ENCODE measurements at places on chromosomes 6 and 20.

- DNase-seq: peak; percentile 66
These were observed 332.8 kb downstream of the CDH4 start for GRCh38 chr20:61584851-61585250.

DNA sequence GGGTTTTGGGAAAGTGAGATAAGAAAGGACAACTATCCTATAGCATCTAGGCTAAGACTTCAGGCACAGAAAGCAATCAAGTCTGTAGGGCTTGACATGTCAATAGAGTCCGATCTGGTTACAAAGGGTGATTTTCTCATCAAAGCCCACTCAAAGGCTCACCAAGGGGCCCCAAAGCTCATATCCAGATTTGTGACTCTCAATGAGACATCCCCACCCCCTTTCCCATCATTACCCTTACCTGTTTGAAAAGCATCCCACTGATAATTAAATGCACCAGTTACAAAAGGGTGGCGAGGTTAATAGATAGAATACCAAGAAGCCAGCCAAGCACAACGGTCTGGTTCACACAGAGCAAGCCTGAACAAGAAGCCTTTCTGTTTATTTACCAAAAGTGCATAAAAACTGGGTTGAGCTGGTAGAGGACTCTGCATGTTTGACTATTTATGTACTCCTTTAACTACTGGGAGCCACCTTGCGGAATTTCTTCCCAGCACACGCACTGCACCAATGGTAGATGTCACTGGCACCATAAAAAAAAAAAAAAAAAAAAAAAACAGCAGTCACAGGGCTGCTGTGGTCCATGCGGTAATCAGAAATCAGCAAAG lies 6.1 kb downstream of the JAG1 start:
- no peak for DNase-seq

DNA sequence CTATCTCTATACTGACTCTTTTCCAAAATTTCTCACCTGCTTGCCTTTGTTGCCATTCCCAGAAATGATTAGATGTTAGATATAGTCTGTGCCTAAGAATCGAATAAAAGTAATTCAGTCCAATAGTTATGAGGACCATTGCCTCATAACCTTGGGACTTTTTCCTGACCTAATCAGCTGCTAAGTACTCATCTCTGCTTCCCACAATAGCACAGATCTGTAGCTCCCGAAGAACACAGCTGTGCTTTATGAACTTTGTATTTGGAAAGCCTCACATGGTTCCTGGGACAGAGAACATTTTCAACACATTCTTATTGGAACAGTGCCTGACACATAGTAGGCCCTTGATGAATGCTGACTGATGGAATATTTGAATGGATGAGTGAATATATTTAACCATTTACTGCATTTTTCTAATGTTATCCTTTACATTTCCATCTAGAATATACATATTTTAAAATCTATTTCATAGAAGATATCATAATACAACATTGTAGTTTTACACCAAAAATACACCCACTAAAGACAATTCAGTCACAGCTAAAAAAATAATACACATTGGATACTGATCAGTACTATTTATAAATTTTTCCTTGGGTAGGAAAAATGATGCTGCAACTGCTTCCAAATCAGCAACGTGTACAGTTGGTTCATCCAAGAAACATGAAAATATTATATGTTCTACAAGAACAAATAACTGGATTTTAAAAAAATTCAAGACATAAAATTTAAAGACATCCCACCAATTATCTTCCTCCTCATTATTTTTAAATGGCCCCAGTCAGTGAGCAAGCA lies 53.9 kb downstream of the HS3ST5 start:
- no peak for DNase-seq

DNA sequence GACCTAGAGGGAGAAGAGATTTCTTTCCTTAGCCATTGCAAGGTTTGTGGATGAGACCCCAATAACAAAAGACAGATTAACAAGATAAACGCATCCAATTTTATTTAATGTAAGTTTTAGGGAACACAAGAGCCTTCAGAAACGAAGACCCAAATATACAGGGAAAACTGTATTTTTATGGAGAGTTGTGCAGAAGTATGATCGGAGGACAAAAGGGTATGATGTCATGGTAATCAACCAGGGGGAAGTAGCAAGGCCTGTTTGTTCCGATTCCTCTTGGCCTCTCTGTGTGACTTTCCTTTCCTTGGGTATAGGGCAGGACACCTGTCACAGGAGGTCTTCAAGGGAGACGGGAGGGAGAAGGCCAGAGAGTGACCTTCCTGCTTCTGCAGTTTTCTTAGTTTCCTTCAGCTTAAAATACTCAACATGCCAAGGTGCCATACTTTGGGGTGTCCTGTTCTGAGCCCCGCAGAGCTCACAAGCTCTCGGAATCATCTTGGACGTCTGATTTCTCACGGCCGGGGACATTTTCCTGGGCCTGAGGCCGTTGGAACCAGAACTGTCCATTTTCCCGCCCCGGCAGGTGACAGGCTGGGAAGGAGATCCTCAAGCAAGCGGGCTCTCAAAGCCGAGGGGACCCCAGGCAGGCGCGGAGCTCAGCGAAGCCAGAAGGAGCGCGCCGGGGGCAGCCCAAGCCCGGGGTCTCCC lies 21.7 kb downstream of the TMC2 start:
- DNase-seq: no peak

- DNase-seq: no peak
These were observed 14.5 kb upstream of the SIRPG start for GRCh38 chr20:1671891-1672669.

DNA sequence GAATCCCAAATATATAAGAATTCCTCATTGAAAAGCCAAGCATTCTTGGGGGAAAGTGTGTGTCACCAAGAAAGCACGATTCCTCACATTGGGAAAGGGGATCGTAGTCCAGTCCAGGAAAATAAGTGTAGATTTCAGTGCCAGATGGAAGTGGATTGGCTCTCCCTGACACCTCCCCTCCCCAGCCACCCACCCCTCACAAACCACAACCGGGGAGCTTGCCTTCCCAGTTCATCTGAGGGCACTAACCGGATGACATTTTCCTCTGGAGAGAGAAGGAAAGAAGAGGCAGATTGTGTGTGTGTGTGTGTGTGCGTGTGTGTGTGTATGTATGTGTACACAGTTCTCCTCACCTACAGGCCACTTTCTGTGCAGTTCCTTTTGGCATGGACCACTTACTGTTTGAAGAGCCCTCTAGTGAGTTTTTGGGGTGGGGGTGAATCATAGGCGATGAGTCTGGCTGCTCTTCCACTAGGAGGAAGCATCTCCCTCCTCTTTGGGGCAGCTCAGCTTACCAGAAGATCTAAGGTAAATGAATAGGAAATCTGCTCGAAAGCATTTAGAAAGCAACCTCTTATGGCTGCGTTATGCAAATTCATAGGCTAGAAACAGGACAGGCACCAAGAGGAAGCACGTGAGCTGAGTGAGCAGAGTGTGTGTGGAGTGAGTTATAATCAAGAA lies 20.8 kb downstream of the DAAM2 start:
- no peak for DNase-seq

DNA sequence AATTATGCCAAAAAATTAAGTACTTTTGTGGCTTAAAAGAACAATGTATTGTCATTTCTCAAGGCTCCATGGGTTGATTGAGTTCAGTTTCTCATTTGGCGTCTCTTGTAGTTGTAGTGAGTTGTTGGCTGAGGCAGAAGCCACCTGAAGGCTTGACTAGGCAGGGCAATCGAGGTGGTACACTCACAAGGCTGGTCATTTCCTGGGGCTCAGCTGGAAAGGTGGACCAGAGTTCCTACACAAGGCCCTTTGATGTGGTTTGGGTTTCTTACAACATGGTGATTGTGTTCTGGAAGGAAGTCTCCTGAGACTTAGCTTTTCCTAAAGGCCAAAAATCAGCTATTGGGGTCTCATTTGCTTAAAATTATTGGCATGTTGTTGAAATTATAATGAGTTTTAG lies 22.6 kb downstream of the MAS1 start:
- no peak for DNase-seq

- DNase-seq: no peak
These were observed 59.4 kb downstream of the TMEM242 start for GRCh38 chr6:157263881-157264397.

DNA sequence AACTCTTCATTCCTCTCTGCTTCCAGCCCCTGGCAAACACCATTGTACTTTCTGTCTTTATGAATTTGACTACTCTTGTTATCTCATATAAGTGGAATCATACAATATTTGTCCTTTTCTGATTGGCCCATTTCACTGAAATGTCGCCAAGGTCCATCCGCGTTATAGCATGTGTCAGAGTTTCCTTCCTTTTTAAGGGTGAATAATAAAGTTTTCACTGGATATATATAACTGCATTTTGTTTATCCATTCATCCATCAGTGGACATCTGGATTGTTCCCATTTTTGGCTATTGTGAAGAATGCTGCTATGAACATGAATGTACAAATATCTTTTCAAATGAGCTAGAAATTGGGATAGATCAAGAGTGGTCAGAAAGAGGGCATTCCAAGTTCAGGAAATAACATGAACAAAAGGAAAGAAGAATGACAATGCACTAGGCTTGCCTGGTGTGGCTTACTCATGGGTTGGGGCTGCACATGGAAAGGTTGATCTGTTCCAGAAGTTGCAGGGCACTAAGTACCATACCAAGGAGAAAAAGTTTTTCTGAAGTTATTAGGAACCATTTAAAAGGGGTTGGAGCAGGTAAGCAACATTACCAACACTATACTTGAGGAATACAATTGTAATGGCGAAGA lies 10.0 kb upstream of the L3MBTL3 start:
- DNase-seq: no peak

GRCh38 chr20:54633374-54634355 lies 158.3 kb downstream of the DOK5 start:
- no peak for DNase-seq

GRCh38 chr6:125004198-125004597 lies 42.0 kb downstream of the RNF217 start:
- DNase-seq: peak; percentile 25

- DNase-seq: no peak
These were observed 84.3 kb downstream of the PFDN4 start for GRCh38 chr20:54292185-54292584.

DNA sequence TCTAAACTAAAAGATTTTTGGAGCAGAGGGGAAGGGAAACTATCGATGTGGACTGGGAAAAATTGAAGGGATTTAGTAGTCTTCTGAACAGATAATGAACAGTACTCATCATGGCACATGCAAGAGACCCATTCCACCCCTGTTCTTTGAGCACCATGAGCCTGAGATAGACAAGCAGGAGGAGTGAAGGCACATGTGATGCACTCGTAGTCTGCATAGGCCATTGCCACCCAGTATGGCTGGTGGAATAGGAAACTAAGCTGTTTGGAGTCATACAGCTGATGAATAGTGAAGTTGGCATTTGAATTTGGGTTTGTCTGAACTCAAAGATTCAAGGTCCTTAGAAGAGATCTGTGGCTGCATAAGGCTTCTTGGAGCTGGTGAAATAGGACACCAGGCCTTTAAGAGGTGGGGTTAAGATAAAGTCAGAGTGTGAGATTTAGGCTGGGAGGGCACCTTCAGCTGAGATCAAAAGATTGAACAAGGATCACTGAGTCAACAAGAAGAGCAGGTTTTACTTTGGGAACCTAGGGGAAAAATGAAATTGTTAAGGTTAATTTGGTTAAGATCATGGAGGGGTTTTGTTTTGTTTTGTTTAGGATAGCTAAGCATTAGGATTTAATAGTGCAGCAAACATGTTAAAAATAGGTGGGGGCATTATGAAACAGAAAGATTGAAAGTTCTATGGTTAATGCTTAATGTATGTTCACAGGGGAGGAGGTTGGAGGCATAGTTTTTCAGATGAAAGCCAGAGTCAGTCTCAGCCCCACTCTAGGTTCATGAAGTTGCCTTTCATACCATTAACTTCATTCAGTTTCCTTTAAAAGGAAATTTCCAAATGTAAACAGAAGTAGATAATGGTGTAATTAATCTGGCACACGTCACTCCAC lies 148.8 kb downstream of the ARID1B start:
- DNase-seq: no peak

GRCh38 chr6:75308250-75308988 lies 23.8 kb upstream of the TMEM30A start:
- DNase-seq: no peak

- no peak for DNase-seq
These were observed 1.2 kb downstream of the DCBLD1 start for GRCh38 chr6:117483645-117484016.

DNA sequence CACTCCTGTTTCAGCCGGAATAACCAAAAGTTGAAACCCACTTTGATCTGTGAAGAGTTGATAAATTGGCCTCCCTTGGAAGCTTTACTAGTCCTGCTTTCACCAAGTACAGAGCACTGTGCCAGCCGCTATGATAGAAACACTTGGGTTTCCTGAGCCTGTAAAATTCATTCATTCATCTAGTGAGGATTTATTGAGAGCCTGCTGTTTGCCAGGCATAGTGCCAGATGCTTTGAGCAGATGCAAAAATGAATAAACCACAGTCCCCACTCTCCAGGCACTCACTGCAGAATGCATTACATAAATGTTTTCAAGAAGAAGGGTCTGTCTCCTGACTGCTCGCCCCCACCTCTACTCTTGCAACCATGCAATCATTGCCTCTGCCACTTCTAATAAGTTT lies 25.3 kb upstream of the TMEM217 start:
- DNase-seq: no peak

GRCh38 chr6:98382246-98382645 lies 452.1 kb upstream of the POU3F2 start:
- no peak for DNase-seq

DNA sequence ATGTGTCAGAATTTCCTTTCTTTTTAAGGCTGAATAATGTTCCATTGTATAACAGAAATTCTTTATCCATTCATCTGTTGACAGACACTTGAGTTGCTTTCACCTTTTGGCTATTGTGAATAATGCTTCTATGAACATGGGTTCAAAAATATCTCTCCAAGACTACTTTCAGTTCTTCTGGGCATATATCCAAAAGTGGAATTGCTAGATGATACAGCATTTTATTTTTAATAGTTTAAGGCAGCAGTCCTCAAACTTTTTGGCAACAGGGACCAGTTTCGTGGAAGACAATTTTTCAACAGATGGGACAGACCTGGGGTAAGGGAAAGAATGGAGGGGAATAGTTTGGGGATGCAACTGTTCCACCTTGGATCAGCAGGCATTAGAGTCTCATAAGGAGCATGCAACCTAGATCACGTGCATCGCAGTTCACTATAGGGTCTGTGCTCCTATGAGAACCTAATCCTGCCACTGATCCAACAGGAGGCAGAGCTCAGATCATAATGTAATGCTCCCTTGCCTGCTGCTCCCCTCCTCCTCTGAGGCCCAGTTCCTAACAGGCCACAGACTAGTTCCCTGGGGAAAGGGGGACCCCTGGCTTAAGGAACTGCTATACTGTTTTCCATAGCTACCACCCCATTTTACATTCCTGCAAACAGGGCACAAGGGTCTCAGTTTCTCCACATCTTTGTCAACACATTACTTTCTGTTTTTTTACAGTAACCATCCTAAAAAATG lies 239.9 kb upstream of the RNF217 start:
- no peak for DNase-seq

Measured in left ventricle myocardium inferior (tissue), 1 donor.